Activated CD4-positive, alpha-beta T cell treated with anti-CD3 and anti-CD28 coated beads, Interleukin-2, amount 10 ng/mL, durations not matched to agents 24 days and 14 days (primary cell): ENCODE measurements at places on chromosomes 3 and 15. TPM values are rescaled to one million over a fixed set of nuclear protein-coding genes. Genes with fewer than 3 reads are reported as not detected.

Gene ASB14
- total RNA-seq, result not detected in 2 replicates

Gene TM4SF4
- total RNA-seq, result not detected in 2 replicates

GRCh38 chr3:73094951-73095350, 33.5 kb downstream of the EBLN2 start:
- H3K4me3 ChIP-seq, result no peak overlapping the region
- H3K4me1 ChIP-seq, result peaks cover 6% of the 10 kb centered on the region
- DNase-seq, result no peak
- H3K27ac ChIP-seq, result no peak overlapping the region
- no peaks in the 10 kb centered on the region for H3K36me3 ChIP-seq
- H3K27me3 ChIP-seq, result peaks cover 2% of the 10 kb centered on the region

DNA sequence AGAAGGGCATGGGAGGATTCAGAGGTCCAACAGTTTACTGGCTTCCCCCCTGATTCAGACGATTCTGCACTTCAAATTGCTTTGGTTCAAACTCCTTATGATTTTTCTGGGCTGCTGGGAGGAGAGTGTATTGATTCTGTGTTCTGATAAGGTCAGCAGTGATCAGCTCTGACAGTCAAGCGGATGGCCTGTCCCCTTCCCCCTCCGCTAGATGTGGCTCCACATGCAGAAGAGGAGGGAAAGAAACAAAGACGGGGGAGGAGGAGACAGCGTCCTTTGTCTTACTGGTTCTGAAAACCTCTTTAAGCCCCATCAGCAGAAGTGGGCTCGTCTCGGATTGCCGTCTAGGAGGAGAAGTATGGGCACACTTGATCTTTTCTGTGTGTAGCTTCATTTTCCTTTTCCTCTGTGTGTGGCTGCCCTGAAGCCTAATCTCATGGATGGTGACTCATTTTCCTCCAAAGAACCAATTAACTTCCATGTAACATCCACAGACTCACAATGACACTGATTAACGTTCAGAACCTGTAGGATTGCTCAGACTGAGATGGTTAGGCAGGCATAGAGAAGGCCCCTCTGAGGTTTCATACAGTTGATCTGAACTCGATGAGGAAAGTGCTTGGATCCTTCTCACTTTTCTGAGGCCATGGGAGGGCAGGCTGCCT, 162.4 kb upstream of the PPP2R3A start:
- H3K27me3 ChIP-seq, result no peaks in the 10 kb centered on the region
- no peaks in the 10 kb centered on the region for H3K36me3 ChIP-seq
- no peak overlapping the region for H3K27ac ChIP-seq
- no peaks in the 10 kb centered on the region for H3K4me1 ChIP-seq

- no peaks in the 10 kb centered on the region for H3K36me3 ChIP-seq
- H3K27me3 ChIP-seq, result no peaks in the 10 kb centered on the region
- no peak overlapping the region for H3K27ac ChIP-seq
- no peaks in the 10 kb centered on the region for H3K4me1 ChIP-seq
These were observed 124.7 kb upstream of the RAD18 start for GRCh38 chr3:9087831-9088413.

DNA sequence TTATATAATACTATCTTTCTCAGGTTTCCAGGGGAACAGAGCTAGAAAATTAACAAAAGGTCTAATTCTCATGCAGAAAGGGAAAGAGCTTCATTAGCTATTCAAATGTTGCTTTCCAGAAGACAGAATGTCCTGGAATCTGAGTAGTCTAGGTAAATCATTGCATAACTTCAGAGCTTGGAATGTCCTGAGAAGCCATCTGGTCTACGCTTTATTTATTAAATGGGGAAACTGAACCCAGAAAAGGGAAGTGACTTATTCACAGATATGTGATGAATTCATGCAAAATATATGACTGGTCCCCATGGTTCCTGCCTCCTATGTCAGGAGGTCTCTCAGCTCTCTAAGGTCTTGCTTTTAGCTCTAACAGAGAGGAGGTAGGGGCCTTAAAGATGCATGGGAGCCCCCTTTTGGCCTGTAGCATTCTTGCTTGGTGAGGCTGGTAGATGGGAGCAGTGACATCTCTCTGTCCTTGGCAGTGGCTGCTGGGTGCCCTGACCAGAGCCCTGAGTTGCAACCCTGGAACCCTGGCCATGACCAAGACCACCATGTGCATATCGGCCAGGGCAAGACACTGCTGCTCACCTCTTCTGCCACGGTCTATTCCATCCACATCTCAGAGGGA, 99.2 kb downstream of the CEMIP start:
- H3K27me3 ChIP-seq, result peaks cover 5% of the 10 kb centered on the region
- DNase-seq, result no peak
- no peak overlapping the region for H3K27ac ChIP-seq
- H3K4me1 ChIP-seq, result no peaks in the 10 kb centered on the region
- no peak overlapping the region for H3K4me3 ChIP-seq

DNA sequence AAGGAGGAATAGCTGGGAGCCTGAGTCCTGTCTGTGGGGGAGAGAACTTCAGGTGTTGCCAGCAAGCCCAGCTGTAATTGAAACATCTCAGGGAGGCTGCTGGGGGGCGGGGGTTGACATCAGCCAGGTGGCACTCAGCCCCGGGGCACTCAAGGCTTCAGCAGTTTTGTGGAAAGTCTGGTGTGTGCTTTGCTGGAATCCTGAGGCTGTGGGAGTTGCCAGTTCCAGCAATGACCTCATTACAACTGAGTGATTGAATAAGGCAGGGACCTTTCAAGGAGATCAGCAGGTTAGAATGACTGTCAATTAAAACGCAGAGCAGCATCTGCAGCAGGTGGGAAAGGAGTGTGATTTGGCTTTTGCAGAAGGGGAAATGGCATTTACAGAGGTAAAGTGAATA, 75.7 kb downstream of the FAM43A start:
- no peak overlapping the region for H3K27ac ChIP-seq
- H3K27me3 ChIP-seq, result peaks cover 12% of the 10 kb centered on the region
- H3K36me3 ChIP-seq, result no peaks in the 10 kb centered on the region
- no peaks in the 10 kb centered on the region for H3K4me1 ChIP-seq
- H3K4me3 ChIP-seq, result no peak overlapping the region

- no peaks in the 10 kb centered on the region for H3K4me1 ChIP-seq
- H3K4me3 ChIP-seq, result no peak overlapping the region
- H3K36me3 ChIP-seq, result no peaks in the 10 kb centered on the region
These were observed 45.5 kb downstream of the CPNE4 start for GRCh38 chr3:131989318-131989717.

DNA sequence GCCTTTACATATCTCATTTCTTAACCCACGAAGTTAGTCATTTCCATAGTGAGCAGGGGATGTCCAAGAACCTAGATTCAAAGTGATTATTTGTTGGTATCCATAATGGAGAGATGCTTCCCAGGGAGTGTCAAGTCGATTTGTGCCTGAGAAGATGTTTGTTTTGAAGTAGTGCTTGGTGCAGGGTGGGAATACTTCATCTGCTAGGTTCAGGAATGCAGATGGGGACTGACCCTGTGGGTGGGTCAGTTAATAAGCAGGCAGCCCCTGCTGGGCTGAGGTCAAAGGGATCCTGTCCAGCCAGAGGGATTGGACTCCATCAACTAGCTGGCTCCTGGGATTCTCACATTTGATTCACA, 44.1 kb upstream of the VILL start:
- H3K27me3 ChIP-seq, result no peaks in the 10 kb centered on the region
- H3K27ac ChIP-seq, result no peak overlapping the region
- peaks cover 4% of the 10 kb centered on the region for H3K4me1 ChIP-seq
- no peak for DNase-seq
- H3K36me3 ChIP-seq, result no peaks in the 10 kb centered on the region
